ENCODE measurements at places on chromosomes 5 and 9. TPM values are rescaled to one million over a fixed set of nuclear protein-coding genes. Genes with fewer than 3 reads are reported as not detected.

Gene DNAH5
- polyA plus RNA-seq, result 0.23 TPM

- no peak for DNase-seq
Observed at GRCh38 chr9:124788542-124789217, 11.7 kb downstream of the OLFML2A start.

GRCh38 chr9:136091582-136092352, 3.3 kb downstream of the NACC2 start:
- DNase-seq, result no peak

- DNase-seq, result peak; percentile 5
Observed at GRCh38 chr9:133029994-133030316, 842 bp upstream of the GTF3C5 start.

GRCh38 chr5:6568889-6569288, 64.0 kb downstream of the NSUN2 start:
- no peak for DNase-seq

GRCh38 chr5:17802256-17802655, 168.0 kb downstream of the TAF11L14 start:
- no peak for DNase-seq
